Fibroblast of skin of back (primary cell): ENCODE measurements at places on chromosomes 12 and 14.
A peak's percentile ranks its signal among the peaks of the same experiment; 100 is the strongest.

GRCh38 chr12:56781726-56782125, 18.6 kb downstream of the HSD17B6 start:
- no peak for DNase-seq

GRCh38 chr12:104226672-104227071, 11.1 kb downstream of the TXNRD1 start:
- DNase-seq: peak; percentile 34

- no peak for DNase-seq
These were observed 885.8 kb downstream of the FSCB start for GRCh38 chr14:43621282-43621681.

GRCh38 chr12:88802096-88802706, 221.9 kb upstream of the KITLG start:
- peak; percentile 35 for DNase-seq

- DNase-seq: no peak
These were observed 150.4 kb upstream of the MAX start for GRCh38 chr14:65252482-65253255.

GRCh38 chr14:52351233-52352060, 37.3 kb downstream of the PTGER2 start:
- DNase-seq: peak; percentile 48

GRCh38 chr12:89892436-89892835, 183.8 kb upstream of the ATP2B1 start:
- DNase-seq: no peak

GRCh38 chr12:89969093-89969492, 260.5 kb upstream of the ATP2B1 start:
- DNase-seq: no peak

DNA sequence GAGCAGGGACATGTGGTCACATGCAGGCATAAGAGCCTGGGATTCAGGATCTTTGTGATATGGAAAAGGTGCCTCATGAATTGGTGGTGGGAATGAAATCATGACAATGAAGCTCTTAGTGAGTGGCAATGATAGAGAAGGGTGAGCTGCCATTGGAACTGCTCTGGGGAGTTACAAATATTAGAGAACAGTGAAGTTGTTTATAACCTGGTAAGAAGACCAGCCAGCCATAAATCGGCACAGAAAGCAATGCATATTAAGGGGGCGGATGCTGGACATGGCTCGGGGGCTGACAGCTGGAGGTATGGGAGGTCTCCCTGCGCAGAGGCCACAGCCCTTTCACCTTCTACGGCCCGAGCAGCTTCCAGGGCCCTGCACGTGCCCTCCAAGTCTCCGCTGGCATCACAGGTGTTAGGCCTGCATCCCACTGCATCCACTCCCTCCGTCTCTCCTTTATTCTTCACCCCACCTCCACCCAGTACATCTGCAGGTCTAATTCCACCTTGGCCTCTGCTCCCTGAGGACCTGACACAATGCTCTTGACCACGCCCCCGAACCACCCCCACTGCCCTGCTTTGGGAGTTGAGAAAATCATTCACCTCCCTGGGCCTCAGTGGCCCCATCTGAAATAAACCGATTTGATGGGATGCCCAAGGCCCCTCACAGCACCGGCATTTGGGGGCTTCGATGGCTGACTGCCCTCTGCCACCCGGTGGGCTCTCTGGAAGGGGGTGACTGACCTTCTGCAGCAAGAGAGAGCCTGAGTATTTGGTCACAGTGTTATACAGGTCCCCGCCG, 4.1 kb downstream of the CACNA2D4 start:
- no peak for DNase-seq

GRCh38 chr14:23639891-23640523, 3.8 kb downstream of the DHRS2 start:
- peak; percentile 5 for DNase-seq

DNA sequence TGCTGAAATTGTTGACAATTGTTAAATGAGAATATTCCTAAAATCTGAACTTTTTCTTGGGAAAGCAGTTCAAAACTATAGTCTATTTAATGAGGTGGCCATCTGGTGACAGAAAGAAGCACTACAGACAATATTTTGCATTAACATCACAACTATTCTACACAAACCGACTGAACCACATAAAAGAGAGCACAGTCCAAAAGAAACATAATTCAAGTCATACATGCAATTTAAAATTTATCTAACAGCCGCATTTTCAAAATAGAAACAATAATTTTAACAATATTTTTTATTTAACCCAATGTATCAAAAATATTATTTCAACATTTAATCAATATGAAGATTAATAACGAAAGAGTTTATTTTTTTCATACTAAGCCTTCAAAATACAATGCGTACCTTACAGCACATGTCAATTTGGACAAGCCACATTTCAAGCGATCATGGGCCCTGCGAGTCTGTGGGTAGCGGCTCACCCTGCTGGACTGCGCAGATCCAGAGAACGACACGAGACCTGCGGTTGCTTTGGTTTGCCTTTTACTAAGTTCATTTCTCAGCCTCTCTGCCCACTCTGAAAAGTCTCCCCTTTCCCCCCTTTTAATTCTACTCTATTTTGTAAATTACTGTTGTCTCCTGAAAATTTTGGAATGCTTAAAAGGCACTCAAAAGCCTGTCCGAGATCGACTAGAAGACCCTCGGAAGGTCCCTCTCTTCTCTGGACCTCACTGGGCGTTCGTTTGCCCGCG, 947 bp upstream of the LRRC9 start:
- DNase-seq: peak; percentile 37

GRCh38 chr12:31822761-31823160, 93.9 kb upstream of the AMN1 start:
- DNase-seq: no peak

DNA sequence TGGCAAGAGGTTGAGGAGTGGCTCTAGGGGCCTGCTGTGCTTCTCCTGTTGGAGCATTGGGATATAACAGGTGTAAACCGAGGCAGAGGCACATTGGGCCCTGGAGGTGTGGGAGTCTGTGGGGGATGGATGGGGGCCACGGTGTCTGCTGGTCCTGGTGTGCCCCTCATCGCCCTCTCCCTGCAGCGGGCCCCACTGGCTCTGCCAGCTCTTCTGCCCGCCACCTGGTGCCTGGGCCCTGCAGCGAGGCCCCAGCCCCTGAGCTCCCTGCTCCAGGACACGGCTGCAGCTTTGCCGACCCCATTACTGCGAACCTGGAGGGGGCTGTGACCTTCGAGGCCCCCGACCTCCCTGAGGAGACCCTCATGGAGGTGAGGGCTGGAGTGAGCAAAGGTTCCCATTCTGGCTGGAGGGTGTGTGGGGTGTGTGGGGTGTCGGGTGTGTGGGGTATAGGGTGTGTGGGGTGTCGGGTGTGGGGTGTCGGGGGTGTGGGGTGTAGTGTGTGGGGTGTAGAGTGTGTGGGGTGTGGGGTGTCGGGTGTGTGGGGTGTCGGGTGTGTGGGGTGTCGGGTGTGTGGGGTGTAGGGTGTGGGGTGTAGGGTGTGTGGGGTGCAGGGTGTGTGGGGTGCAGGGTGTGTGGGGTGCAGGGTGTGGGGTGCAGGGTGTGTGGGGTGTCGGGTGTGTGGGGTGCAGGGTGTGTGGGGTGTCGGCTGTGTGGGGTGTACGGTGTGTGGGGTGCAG, 10.6 kb upstream of the PUS1 start:
- DNase-seq: no peak

GRCh38 chr12:127680516-127680915, 586.5 kb upstream of the TMEM132C start:
- no peak for DNase-seq

DNA sequence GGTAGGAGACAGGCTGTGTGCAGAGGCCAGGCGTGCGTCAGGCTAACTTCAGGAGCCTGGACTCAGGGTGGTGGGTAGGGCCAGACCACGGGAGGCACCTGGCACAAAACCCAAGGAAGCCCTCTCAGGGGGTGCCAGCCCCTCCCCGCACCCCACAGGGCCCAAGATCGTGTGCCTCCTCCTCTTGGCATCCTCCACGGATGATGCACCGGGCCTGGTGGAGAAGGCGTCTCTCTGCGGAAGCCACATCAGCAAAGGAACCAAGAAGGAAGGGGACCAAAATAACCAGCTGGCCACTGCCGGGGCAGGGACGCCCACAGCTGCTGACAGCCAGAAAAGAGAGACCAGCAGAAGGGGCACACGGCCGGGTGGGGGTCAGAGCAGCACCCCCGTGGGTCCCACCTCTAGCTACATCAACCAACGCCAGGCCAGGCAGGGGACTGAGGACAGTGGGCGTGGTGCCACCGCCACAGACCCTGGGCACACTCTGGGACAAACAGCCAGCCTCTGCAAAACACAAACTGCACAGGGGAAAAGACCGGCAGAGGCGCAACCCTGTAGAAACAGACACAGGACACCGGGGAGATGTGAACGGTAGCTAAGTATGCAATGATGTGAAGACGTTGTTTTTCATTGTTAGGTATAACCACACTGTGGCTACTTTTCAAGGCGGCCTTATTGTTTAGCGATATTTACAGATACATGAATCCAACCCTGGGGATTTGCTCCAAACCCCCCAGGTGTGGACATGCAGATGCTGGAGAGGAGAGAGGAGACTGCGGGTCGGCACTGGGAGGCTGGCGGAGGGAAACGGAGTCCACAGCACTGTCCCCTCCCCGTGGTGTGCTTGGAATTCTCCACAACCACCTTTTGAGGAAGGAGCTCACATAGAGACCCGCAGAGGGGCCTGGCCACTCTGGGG, 26.1 kb upstream of the C14orf180 start:
- no peak for DNase-seq

- no peak for DNase-seq
These were observed 33.9 kb downstream of the TPH2 start for GRCh38 chr12:71972441-71973074.
